Activated naive CD4-positive, alpha-beta T cell treated with anti-CD3 and anti-CD28 coated beads, Interleukin-2, amount 50 U/mL, for 16 hours (primary cell): ENCODE measurements at places on chromosomes 7 and 10.
A peak's percentile ranks its signal among the peaks of the same experiment; 100 is the strongest.

GRCh38 chr7:45070254-45070642, 18.5 kb downstream of the NACAD start:
- DNase-seq = no peak

DNA sequence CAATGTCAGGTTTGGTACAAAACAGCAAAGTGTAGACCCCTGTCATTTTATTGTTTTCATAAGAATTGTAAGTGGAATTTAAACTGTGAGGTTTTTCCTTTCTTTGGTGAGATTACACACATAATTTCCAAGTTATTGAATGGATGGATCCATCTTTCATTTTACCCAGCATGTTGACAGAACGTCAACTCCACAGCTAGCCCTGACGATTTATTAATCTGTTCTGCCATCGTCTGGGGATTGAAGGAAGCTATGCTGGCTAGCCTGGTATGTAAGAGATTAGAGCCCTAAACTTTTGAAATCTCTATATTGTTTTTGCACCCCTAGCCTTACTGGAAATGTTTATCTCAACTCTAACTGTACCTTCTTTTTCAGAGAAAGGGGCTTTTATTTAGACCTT, 8.6 kb downstream of the WNT16 start:
- DNase-seq = no peak

DNA sequence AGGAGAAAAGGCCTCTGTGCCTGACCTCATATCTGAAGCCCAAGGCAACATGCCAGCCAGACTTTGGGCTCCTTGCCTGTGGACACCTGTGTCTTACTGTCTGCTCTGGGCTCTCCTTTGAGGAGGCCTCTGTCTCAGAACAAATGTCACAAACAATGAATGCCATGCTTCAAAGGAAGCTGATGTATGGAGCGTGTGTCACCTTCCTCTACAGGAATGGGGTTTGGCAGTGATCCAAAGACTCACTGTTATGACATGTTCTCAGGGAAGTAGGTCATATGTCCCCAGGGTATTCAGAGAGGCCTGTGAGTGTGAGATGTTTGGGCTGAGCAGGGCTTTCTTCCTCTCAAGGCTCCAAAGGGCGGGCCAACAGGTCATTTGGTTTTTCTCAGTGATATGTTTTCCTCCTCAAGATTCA, 38.4 kb downstream of the PTPRE start:
- DNase-seq = no peak

DNA sequence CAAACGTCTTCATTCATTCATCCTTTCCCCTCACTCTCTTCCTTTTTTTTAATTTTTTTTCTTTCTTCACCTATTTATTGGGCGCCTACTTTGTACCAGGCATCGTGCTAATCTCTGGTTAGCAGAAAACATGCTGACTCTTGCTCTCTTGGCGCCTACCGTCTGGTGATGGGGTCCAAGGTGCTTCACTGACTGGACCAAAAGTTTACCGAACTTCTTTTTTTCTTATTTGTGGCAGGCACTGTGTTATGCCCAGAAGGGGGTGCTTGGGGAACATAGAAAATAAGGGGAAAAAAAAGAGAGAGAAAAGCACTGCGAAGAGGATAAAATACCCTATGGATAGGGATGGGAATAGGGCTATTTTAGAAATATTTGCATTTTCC, 505 bp upstream of the FAM204A start:
- DNase-seq = no peak

GRCh38 chr10:104318326-104318725, 19.9 kb downstream of the ITPRIP start:
- no peak for DNase-seq

- no peak for DNase-seq
Measured at GRCh38 chr7:11335947-11336346, 362.3 kb downstream of the PHF14 start.

DNA sequence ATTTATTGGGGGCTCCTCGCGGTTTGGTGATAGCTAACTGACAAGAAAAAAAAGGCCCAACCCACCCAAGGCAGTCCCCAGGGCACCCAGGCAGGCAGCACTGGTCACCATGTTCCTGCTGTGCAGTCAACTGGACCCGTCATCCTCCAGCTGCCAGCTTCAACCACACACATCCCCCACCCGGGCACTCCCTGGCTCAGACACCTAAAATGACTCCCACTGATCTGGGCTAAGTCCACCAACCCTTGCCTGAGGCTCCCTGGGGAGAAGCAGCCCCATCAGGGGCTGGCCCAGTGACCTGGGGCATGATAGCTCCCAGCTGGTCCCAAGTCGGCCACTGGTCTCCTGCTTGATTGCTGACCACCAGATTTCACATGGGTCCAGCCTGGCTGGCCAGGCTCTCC, 161.8 kb downstream of the NRF1 start:
- no peak for DNase-seq

DNA sequence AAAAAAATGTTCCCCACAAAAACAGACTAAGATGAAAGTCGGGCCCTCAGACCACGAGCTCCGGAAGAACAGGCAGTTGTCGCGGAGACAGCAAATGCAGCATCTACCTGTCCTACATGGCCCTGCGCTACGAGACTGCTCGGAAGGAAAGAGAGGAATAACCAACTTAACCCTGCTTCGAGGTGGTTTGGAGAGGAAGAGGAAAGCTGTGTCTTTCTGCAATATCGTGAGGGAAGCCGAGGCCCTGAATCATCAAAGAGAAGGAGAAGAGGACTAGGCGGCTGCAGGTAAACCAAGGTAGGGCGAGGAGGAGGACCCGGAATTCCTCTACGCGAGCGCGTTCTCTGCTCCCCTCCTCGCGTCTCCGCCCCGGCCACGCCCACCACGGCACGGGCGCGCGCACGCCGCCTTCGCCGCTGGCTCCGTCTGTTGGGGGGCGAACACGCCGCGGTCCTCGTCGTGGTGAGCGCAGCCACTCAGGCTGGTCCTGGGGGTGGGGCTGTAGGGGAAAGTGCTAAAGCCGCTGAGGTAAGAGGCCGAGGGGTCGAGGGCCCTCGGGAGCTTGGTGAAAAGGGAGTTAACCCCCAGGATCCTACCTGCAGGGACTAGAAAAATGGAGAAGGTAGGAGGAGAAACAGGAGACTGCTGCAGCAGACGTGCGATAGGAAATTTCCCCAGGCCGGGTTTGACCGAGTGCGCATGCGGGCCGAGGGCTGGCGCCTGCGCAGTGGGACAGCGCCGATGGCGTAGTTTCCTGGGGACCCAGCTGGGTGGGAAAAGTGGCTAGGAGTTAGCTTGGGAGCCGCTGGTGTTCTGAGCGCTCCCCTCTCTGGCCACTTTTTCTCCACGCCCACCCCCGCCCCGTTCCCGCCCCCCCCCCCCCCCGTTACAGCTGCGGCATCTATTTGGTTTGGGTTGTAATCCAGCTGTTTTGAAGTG, at the start of the genes ANAPC16 and ASCC1:
Gene ANAPC16 (plus strand): TSS at position 402 of the 939 bp plus-strand sequence. CDS start 7,903 bp downstream, outside the sequence.
Gene ASCC1 (minus strand): TSS at position 666 of the 939 bp plus-strand sequence. CDS start 2,978 bp downstream, outside the sequence.
- DNase-seq = peak; percentile 97

DNA sequence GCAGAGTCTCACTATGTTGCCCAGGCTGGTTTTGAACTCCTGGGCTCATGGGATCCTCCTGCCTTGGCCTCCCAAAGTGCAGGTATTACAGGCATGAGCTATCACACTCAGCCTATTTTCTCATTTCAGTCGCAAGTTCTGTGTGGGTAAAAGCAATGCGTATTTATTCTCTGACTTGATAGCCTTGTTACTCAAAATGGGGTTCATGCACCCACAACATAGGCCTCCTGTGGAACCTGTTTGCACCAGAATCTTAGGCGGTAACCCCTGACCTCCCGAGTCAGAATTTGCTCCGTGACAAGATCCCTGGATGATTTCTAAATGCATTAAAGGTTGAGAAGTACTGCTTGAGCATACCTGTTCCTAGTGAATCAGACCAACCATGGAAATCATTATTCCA, 7.3 kb downstream of the IL2RA start:
- DNase-seq = no peak

DNA sequence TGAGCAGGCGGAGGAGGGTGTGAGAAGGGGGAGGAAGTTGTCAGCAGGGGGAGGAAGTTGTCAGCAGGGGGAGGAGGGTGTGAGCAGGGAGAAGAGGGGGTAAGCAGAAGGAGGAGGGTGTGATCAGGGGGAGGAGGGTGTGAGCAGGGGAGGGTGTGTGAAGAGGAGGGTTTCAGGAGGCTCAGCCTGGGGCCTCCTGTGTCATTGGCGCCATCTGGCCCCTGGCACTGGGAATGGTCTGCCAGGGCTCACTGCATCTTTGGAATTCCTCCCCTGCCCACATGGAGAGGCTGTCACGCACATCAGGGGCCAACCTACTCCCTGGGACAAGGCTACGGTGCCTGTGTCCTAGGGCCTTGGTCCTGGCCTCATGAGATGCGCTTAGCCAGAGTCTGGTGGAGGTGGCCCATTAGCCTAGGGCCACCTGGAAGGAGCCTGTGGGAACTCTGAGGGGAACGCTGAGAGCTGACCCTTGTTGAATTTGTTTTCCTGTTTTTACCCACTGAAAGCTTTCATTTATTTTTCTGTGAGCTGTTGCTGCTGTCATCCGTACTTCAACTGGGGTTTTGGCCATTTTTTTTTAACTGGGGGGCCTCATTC, 18.0 kb downstream of the CAMK2B start:
- no peak for DNase-seq

- no peak for DNase-seq
Measured at GRCh38 chr10:51617576-51618235, 81.7 kb downstream of the CSTF2T start.

GRCh38 chr7:79806161-79806734, 328.4 kb upstream of the GNAI1 start:
- DNase-seq = no peak

GRCh38 chr10:88278912-88279311, 304.2 kb downstream of the RNLS start:
- DNase-seq = no peak

DNA sequence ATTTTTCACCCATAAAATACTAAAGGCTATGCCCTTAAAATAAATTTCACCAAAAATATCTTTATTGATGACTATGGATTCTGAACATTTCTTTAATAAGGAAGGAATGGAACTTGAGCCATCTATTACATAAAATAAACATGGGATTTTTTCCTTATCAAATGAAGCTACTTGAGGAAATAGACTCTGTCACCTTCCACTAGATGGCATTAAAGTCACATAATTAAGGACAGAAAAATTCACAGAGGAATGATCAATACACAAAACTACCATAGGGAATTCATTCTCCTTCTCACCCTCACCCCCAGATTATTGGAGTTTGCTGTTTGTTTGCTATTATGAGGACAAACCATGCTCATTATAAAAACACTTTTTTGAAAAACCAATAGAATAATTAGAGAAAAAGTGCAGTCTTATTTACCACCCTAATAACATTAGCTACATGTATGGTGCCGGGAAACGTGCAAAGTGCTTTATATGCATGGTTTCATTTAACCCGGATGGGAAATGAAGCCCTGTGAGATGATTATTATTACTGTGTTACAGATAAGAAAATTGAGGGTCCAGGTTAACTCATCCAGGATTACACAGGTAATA, 21.1 kb upstream of the FOXI2 start:
- no peak for DNase-seq
